DMS79 treated with DMSO at 0.1 percent for 48 hours (cell line): ENCODE measurements at places on chromosomes 2 and 18.
A peak's percentile ranks its signal among the peaks of the same experiment; 100 is the strongest.

DNA sequence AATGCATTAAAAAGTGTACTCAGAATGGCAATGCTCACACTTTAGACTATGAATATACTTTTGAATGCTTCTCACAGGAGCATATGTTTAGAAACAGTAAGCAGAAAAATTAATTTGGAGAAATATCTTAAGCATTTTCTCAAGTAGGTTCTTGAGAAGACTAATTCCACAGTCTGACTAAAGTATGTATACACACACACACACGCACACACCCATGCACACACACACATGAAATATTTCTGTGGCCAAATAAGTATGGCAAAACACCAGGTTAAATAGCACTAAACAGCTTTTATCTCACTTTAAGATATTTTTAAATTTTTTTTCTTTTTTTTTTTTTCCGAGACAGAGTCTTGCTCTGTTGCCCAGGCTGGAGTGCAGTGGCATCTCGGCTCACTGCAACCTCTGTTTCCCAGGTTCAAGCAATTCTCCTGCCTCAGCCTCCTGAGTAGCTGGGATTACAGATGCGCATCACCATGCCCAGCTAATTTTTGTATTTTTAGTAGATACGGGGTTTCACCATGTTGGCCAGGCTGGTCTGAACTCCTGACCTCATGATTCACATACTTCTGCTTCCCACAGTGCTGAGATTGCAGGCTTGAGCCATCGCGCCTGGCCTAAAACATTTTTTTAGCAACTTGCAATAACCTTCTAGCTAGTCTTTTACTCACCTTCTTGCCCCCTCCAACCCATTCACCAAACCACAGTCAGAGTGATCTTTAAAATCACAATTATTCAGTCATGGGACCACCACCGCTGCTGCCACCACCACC is 67.5 kb upstream of the SCG2 start:
- DNase-seq = no peak

DNA sequence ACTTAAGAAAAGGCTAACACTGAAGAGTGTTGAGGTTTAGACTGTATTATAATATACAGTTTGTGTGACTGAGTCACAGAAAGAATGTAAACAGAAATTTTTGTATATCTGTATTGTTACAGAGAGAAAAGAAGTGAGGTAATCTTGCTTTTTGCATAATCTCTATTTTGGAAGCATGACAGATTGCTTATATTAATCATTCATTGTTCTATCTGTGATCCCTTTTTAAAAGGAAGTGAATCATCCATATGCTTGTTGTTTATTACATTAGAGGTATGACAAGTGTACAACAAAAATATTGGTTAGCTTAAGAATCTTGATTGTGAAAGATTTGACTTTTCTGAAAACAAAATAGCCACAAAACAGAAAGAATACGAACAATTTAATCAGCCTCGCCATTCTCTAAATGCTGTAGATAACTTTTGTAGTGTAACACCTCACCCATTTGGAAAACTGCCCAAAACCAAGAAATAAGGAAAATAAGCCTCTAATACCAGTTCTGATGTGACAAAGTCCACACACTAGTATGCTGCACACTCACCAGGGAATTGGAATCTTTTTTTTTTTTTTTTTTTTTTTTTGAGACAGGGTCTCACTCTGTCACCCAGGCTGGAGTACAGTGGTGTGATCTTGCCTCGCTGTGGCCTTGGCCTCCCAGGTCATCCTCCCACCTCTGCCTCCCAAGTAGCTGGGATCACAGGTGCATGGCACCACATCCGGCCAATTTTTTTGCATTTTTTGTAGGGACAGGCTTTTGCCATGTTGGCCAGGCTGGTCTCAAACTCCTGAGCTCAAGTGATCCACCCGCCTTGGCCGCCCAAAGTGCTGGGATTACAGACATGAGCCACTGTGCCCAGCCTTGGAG is 91.5 kb upstream of the LPIN2 start:
- DNase-seq = no peak

DNA sequence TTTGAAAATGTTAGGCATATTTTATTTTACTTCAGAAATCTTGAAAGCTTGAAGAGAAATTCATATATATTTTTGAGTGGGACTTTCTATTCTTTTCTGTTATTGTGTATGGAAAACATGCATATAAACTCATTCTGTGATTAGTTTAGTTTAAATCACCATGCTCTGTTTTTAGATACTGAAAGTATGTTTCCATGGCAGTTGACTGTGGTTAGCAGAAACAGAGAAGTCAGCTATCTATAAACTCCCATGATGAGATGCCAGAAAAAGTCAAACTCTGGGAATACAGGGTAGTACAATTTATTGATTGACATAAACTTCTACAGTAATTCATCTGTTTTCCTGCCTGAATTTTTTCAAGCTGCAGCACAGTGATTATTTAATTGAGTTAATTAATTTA is 905.3 kb upstream of the VRK2 start:
- no peak for DNase-seq

DNA sequence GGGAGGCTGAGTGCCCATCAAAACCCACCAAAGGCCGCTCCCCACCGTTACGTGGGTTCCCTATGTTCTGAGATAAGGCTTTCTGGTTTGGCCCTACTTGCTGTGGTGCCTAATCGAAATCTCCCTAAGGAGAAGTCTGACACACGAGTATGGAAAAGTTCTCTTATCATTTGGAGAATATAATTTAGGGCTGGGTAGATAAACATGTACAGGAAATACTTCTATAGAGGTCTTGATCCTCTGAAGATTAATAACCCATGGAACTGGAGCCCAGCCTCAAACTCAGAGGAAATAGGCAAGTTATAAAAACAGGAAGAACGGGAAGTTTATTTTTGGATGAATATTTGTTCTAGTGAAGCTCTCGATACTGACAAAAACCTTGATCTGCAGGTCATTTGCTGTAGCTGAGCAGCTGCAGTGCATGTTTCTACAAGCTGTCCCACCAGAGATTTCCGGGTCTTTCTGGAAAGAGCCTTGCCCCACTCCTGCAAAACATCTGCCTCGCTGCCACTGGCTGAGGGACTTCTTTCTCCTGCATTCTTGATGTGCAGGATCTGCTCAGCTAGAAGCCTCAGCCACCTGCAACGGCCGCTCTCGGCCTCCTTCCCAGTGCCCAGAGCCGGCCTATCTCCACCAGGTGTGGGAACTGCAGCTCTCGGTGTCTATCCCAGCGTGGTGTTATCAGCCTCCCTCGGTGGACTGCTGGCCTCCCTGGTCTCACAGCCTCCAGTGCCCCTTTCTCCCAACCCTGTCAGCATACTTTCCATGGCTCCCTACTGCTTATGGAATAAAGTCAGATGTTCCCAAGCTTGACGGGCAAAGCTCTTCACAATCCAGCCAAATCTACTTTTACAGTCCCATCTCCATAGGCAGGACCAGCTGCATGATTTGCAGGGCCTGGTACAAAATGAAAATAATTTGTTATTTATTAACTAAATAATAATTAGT is 48.6 kb downstream of the SPRED2 start:
- no peak for DNase-seq

- DNase-seq = no peak
Observed at GRCh38 chr2:23008440-23008839, 376.5 kb upstream of the KLHL29 start.

GRCh38 chr2:54076586-54076985 is 38.8 kb upstream of the ACYP2 start:
- DNase-seq = no peak

- DNase-seq = no peak
Observed at GRCh38 chr2:134232868-134233727, 20.8 kb upstream of the MGAT5 start.

GRCh38 chr18:13372531-13372951 is 154.0 kb downstream of the LDLRAD4 start:
- no peak for DNase-seq

GRCh38 chr2:55301277-55301676 is 32.2 kb upstream of the MTIF2 start:
- no peak for DNase-seq

- no peak for DNase-seq
Observed at GRCh38 chr2:109418716-109419115, 195.1 kb downstream of the SEPTIN10 start.

GRCh38 chr18:79923896-79924585 is 27.4 kb downstream of the SLC66A2 start:
- DNase-seq = no peak

DNA sequence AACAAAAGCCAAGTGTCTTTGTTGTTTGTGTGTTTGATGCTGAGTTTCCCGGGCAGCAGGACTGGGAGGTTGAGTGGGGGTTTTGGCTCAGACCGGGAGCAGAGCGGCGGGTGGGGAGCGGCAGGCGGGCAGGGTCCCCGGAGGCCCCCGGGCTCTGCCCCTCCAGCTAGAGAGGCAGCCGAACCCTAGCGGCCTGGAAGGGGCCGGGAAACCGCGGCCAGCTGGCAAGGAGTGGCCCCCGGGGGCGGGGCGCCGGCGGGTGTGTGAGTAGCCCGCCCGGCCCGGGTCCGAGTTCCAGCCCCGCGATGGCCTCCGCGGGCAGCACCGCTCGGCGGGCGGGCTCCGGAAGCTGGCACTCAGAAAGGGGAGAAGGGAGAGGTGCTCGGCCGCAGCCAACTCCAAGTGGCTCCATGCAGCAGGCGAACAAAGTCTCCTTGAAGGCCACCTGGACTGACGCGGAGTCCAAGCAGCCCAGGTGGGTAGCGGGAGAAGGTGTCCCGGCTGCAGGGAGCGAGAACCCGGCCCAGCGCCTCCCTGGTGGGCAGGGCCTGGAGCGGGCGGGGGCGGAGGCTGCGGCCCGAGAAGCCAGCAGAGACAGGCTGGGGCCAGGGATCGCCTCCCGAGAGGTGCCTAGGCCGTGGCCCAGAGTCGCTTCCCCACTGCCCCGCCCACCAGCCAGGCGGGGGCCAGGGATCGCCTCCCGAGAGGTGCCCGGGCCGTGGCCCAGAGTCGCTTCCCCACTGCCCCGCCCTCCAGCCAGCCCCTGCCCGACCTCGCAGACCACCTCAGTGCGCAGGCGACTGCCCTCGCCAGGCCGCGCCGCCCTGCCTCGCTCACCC is at the start of gene ANKRD53:
ANKRD53 (plus strand) TSS at position 290 of the 839 bp plus-strand sequence; CDS start at position 306, 16 bp downstream.
- peak; percentile 73 for DNase-seq
